ENCODE measurements at places on chromosomes 3 and 15.

DNA sequence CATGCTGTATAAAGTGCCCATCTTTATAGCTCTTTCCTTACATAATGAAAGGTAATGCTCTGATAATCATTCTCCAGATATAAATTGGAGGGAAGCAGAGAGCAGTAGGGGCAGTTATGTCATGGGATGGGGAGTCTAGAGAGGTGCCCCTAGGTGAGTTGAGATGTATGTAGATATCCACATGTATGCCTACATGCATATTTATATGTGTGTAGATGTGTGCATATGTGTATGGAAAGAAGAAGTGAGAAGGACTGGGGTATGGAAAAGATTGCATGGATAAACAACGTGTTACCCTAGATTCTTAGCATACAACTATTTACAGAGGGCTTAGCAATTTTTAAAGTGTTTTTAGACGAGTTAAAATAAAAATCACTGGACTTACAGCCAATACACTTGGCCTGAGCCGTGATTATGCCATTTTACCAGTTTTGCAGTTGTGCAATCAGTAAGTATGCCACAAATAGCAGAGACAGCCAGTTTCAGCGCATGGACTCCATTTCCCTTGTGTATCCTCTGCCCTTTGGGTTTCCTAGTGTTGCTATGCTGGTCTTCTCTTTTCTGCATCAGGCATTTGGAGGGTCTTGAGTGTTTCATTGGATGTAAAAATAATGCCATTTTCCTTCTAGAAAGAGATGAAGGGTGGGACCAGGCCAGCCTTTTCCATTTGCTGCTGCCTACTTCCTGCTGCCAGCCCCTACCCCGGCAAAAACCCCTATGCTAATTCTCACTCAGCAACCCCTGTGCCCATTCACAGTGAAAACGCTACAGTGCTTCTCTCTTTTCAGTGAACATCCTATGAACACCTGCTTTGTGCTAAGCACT is 199.4 kb upstream of the NR2E3 start:
- no peak for DNase-seq

GRCh38 chr3:177145381-177145780 is 51.9 kb downstream of the TBL1XR1 start:
- no peak for DNase-seq

DNA sequence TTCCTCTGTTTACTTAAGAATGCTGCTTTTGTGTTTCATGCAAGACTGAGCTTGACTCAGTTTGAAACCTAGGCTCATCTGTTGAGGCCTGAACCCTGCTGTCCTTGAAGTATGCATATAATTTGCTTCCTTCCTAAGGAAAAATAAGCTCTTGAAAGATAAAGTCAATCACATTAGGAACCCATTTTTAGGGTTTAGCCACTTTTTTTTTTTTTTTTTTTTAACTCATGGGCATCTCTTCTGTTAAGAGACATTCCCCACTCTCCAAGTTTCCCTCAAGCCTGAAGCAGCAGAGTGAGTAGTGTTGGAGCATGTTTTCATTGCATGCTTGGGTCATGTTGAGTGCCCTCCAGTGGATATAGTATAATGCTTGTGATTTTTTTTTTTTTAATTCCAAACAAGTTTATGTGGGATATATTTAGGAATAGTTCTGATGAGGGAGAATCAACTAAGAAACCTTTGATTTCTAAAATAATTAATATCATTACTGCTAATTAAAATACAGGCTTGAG is 3.6 kb downstream of the CTNNB1 start:
- no peak for DNase-seq

DNA sequence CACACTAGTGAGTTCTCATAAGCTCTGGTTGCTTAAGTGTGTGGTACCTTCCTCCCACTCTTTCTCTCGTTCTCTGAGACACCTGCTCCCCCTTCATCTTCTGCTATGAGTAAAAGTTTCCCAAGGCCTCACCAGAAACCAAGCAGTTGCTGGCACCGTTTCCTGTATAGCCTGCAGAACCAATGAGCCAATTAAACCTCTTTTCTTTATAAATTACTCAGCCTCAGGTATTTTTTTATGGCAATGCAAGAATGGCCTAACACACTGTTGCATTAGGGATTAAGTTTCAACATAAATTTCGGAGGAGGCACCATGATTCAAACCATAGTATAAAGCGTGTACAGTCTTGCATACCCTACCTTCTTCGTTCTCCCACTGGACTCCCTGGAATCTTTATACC is 252.3 kb upstream of the CHRM5 start:
- DNase-seq = no peak

DNA sequence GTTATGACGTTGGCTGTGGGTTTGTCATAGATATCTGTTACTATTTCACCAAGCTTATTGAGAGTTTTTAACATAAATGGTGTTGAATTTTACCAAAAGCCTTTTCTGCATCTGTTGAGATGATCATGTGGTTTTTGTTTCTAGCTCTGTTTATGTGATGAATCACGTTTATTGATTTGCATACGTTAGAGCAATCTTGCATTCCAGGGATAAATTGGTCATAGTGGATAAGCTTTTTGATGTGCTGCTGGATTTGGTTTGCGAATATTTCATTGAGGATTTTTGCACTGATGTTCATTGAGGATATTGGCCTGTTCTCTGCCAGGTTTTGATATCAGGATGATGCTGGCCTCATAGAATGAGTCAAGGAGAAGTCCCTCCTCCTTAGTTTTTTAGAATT is 117.8 kb downstream of the DOCK3 start:
- DNase-seq = no peak

All from GM10248 (cell line).